ENCODE measurements at places on chromosomes 16 and 17.
A peak's percentile ranks its signal among the peaks of the same experiment; 100 is the strongest.

- DNase-seq = no peak
Measured at GRCh38 chr16:3659251-3659650, 4.8 kb downstream of the DNASE1 start.

DNA sequence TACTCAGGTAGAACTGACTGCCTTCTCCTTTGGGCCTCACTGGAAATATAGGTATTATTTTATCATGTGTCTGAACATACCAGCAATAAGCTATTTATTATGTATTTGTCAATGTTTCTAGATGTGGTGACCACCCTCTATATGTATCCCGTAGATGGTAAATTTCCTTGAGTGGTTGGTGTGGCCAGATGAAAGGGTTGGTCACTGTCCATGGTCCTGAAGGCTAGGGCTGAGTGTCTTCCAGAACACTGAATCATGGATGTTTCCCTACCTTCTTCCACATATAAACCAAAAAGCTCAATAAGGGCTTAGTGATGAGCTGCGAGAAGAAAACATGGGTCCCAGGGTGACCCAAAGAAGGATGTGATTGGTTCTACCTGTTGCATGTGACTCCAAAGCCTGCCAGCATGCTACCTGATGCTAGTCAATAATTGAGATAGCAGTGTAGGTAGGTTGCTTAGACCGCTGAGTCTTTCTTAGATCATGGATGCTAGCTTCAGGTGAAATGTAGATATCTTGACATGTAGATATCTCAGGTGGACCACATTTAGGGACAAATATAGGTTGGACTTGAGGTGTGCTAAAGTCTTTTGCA is 150.3 kb downstream of the ASIC2 start:
- DNase-seq = no peak

GRCh38 chr16:11212798-11213196 is 43.2 kb downstream of the SOCS1 start:
- no peak for DNase-seq

DNA sequence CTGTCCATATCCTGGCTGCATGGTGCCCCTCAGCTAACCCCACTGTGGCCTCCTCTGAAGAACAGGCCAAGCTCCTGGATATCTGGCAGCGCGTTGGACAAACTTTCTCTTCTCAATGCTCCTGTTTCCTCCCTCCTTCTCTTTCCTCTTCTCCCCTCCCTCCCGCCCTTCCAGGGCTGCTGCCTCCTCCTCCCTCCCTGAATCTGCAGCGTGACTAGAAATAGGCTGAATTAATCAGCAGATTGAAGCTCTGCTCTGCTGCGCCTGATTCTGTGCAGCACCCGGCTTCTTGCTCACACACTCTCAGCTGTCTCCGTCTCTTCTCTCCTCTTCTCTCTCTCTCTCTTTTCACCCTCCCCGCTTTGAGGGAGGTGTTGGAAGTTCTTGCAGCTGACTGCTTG is 19.8 kb downstream of the TMEM94 start:
- DNase-seq = no peak

DNA sequence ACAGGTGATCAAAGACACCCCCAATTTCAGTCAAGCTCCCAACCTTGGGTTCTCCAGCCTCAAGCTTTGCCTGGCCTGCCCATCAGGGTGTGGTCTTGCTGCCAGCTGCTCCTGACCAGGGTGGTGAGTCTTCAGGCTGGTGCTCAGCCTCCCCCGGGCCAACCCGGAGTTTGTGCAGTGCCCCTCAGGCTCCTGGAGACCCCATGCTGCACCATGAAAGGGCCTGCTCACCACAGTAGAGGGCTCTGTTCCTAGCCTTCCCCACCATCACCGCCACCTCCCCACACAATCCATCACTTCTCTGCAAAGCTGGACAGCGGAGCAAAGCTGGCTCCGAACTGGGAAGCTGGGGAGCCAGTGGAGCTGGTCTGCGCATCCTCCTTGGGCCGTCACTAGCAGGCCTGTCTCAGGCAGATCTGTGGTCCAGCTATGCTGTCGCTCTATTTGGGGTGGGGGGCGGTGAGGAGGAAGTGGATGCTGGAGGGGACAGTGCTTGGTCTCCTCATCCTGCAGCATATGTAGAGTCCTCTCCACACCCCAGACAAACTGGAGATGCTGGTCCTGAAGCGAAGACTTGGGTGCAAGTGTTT is 88.5 kb upstream of the RPL38 start:
- DNase-seq = no peak

- no peak for DNase-seq
Measured at GRCh38 chr17:17494870-17495535, 1.2 kb downstream of the RASD1 start.

GRCh38 chr17:4600563-4600962 is 16.2 kb downstream of the SMTNL2 start:
- DNase-seq = no peak

DNA sequence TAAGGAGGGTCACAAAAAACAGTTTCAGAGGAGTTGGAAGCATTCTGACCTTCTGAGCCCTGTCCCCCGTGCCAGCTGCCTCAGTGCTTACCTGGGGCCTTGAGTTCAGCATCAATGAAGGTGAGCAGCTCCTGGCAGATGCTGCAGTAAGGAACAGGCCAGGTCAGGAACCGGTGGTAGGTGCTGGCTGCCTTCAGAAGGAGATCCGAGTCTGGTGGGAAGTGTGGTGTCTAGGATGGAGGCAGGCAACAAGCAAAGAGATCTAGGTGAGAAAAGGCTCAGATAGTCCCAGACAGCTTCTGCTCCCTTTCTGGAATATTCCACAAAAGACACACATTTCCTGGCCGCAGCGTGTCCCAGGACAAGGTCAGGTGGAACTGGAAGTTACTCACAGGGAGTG is 37.2 kb upstream of the PIK3R6 start:
- no peak for DNase-seq

GRCh38 chr17:45675892-45676291 is 108.2 kb upstream of the CRHR1 start:
- DNase-seq = no peak

DNA sequence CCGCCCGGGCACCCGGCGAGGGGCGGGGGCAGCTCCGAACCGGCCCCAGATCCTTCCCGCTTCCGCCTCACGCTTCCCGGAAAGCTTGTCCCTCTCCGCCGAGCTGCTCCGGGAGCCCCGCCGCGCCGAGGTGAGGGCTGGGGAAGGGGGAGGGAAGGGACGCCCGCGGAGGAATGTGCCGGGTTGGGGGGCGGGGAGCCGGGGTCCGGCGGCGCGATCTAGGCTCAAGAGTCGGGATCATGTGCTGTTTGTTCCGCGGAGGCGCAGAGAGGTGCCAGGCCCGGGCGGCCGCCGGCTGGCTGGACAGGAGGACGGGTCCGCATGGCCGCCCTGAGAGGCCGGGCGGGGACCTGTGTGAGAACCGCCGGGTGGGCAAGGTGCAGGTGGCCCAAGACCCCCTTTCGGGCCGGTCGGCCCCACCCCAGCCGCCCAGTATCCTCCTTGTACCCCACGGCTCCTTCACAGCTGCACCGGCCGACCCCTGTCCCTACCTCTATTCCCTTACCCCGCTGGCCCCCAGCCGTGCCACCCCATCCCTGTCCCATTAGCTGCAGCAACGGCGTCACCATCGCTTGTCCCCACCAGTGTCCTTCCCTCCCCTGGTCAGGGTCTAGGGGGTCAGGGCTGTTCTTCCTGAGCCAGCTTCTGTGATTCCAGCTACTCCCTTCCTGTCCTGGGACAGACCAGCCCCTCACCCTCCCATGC is 429 bp downstream of the KIF1C start:
- DNase-seq = no peak

DNA sequence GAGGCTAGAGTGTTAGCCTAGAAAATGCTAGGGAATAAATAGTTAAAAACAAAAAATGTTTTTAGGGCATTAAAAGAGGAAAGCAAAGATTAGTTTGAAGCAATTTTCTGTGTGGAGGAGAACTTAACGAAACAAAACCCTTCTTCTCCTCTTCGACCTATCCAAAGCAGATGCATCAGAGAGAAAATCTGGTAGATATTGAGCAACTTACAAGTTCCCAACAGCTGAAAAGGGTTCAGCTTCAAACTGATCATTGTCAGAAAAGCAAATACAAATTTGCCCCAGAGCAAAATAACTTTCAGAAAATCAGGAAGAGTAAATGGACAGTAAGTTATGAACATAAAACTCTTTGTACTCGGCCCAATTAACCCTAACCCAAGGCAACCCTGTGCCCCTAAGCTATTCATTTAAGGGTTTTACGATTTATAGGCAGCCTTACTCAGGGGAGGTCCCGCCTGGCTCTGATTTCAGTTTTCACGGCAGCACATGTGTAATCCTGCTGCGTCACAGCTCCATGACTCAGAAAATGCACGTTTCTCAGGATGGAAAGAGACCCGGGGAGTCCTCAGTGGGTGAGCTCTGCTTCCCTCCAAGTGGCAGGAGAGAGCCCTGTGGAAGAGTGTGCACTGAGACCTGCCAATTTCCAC is 405.7 kb upstream of the SALL1 start:
- DNase-seq = no peak

DNA sequence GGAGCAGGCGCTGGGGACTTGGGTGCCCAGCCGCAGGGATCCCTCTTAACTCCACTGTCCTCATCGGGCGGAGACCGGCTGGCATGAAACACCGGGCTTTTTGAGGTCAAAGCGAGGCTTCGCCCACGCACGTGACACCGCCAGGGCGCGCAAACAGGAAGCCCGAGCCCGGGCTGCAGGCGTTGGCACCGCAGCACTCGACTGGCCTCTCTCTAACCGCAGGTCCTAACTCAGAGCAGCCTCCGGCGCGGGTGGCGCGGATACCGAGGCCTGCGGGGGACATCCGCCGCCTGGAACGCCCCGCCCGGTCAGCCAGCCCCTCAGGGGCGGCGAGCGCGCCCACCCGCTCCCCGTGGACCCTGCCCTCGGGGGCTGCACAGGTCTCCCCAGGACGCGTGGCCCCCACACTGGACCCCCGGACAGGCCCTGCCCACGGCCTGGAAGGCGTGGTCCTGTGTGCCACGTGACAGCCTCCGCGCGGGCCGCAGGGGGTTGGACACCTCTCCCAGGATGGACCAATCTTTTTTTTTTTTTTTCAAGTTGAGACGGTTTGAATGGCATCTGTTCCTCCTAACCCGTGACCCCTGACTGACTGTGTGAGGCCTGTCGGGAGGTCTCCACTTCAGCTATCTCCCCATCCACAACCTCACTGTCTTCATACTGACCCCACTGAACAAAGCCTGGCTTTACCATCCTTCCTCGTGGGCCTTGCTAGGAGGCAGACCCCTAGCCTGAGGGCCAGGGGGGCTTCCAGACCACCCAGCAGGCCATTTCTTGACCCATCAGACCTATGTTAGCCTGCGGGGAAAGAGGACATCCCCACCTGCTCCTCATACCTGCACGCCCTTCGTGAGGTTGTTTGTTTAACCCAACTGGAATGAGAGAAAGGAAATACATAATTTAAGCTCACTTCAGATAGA is 8.4 kb upstream of the SLC47A2 start:
- DNase-seq = peak; percentile 54

DNA sequence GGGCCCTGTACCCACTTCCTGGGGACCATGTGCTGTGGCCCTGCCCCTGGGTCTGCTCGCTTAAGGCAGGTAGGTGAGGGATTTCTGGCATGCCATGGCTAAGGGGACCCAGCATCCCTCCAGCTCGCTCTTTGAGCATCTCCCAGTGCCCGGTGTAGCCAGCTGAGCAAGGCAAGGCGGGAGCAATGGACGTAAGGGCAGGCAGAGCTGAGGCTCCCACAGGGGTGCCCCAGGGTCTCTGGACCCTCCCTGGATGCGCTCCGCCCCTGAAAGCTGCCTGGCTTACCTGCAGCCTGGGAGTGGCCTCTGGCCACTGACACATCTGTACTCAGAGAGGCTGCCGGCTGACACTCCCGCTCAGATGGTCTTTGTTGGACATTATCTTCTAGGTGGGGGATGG is 189.9 kb downstream of the IRF8 start:
- DNase-seq = no peak

DNA sequence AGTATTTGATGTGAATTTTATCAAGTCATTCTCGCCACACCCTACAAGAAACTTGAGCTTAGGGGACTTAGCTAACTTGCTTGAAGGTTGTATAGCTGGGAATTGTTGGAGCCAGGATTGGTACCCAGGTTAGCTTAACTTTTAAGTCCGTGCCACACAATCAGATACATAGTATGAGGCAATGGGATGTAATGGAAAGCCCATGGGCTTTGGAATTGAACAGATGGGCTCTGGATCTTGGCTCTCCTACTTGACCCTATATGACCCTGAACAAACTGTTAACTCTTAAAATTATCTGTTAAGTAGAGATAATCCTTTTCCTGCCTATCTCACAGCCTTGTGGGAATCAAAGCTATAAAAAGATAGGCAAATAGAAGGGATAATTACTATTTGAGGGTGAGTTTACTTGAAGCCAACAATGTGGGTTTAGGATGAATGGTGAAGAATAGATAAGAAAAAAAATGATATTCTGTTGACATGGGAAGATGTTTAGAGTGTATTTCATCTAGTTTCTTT is 51.9 kb upstream of the CACNG3 start:
- DNase-seq = no peak
